EL (cell line): ENCODE measurements at places on chromosomes 2 and 18.

DNA sequence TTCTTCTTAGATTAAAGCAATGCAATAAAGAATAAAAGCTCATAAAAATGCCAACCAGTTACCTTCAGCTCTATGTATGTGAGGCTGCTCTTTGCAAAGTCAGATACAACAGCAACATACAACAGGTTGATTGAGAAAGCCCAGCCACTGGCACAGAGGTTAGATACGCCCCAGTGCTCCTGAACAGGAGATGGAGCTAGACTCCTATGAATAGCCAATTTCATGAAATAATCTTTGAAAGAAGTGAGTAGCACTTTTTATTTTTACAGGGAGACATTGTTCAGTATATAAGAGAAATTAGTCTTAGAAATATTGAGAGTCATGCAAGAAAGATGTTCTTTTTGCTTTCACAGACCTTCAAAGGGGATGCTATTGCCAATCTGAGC is 362.4 kb upstream of the MEX3C start:
- no peak for DNase-seq

- peak; percentile 80 for DNase-seq
These were observed 95.3 kb downstream of the CD8B2 start for GRCh38 chr2:106582148-106583143.

DNA sequence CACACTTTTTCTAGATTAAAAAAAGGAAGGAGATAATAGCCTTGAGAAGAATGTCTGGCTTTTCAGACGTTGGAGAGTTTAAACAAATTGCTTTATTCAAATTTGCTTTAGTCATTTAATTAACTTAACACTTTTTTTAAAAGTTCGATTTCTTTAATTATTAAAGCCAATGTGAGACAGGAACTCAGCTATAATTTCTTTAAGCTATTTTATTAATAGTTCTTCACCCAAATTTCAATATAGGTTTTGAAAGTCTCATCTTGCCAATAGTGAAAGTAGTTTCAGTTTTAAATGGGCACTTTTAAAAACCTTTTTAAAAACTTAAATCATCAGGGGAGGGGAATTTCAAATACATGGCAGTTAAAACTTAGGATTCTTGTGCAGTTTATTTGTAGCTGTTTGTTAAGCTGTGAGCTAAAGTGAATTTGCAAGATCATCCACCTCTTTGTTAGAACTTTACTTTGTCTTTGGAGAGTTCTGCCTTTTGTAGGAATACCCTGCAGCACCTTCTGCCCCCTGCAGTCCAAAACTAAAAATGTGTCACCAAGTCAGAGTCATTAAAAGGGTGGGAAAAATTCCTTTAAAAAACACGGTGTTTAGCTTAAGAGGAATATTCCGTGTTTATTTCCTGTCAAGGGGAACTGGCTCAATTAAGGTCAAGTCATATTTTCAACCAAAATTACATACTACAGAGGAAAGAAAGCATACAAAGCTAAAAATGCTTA is 4.6 kb downstream of the TGIF1 start:
- DNase-seq: peak; percentile 70

DNA sequence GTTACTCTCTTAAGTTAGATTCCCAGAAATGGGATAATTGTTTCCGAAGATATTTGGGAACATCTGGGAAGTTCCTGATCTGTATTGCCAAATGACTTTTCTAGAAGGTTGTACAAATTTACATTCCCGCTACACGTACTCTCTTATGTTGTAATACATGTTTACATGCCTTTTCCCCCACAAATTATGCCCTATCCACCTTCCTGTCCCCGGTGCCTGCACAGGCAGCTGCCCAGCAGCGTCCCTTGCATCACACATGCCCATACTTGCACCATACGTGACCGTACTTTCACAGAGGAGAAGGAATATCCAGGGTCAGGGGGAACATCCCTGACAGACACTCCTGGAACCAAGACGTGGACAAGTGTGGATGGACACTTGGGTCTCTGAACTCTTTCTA is 24.2 kb upstream of the KLF11 start:
- no peak for DNase-seq

DNA sequence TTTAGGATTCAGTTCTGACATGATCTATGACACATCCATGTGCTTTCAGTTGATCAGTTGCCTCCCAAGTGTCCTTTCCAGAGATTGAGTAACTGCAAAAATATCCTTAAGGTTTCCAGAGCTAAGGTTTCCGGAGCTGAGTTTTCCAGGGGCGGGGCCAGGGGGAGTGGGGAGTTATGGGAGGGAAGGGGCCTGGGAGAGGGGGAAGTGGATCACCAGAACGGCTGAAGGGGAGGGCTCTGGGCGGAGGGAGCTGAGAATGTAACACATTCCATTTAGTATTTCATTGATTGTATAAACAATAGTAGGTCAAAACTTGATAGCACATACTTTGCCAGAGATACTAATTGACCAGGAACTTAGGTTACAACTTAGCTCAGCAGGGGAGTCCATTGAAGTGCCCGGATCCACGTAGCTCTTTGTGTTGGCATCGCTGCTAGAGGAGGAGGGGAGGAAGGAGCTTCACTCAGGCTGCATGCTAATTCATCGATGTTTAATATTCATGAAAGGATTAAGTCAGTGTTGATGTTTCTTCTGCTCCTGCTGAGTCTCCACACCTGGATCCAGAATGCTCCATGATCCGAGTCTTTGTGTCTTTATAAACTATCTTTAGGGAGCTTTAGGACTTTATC is 289.8 kb downstream of the ALPK2 start:
- DNase-seq: peak; percentile 36

DNA sequence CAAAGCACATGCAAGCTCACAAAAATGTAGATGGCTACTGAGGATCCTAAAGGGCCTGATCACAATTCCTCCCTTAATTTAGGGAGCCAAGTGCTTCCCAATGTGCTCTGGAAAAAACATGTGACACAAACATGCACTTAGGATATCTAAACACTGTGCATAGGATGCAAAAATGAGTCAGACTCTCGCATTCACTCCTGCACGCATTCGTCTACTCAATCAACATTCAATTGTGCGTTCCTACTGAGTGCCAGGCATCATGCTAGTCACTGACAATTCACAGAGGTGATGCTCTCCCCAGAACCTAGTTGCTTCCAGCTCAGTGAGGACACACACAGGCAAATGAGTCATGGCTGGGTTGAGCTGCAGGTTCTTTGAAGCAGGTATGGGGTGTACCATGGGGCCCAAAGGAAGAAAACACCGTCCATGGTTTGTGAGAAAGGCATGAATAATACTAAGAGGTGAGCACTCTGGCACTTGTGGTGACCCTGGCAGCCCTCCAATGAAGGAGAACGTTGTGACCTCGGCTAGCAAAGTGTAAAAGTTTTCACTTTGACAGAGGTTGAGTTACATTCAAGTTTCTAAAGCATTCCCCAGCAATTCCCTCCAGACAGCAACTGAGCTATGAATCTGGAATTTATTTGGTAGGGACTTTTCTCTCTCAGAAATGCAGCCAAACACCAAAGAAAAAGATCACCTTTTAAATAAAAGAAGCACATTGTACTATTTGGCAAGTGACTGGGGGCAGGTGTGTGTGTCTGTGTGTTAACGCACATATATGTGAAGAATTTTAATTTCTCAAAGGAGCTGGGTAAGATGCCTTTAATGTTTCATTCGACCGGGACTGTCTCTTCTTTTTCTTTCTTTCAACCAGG is 173.3 kb downstream of the ALPK2 start:
- DNase-seq: no peak

DNA sequence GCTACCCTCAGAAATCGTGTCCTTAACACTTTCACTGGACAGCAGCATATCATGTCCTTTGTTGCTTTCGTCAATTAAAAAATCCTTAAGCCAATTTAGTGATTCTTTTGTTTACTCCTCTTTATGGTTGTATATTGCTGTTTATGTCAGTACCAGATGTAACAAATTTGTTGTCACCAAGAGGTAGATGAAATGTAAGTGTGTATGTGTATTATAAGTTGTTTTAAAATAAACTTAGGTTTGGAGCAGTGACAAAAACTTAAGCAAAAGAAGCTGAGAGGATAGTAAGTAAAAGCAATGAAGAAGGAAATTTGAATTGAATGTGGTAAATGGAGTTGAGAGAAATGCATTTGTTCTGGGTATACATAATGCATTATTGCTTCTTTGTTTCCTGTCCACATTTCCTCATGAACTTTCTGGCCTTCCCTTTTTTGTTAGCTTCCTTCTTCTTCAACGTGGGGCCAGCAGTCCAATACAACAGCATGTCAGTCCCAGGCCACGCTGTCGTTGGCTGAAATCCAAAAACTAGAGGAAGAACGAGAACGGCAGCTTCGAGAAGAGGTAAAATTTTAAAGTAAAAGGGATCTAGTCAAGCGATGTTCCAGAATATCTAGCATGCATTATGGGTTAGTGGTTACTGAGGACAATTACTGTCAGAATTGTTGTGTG is 30.5 kb upstream of the SNORC start:
- DNase-seq: no peak
